ENCODE measurements at places on chromosomes 6 and 20. TPM values are rescaled to one million over a fixed set of nuclear protein-coding genes. Genes with fewer than 3 reads are reported as not detected.

The ADGB gene
- not detected for total RNA-seq

The BTBD9 gene
- total RNA-seq: 59.3 TPM

The IL22RA2 gene
- total RNA-seq: not detected

DNA sequence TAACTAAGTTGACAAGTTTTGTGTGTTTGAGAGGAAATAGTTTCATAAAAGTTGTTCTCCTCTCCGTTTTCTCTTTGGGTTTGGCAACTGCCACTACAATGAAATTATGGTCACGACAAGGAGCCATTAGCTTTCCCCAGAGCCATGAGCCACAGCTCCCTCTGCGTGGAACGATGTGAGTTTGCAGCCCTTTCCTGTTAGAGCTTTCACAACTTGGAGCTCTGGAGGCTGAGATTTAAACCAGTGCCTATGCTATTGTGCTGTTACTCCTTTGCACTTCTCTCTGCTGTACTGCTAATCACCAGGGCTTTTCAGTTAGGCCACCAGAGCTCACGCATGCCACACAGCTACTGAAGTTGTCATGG, 29.3 kb upstream of the TXNDC5 start:
- no peak for DNase-seq

- no peak for DNase-seq
Observed at GRCh38 chr6:139927236-139927635, 552.8 kb upstream of the CITED2 start.

DNA sequence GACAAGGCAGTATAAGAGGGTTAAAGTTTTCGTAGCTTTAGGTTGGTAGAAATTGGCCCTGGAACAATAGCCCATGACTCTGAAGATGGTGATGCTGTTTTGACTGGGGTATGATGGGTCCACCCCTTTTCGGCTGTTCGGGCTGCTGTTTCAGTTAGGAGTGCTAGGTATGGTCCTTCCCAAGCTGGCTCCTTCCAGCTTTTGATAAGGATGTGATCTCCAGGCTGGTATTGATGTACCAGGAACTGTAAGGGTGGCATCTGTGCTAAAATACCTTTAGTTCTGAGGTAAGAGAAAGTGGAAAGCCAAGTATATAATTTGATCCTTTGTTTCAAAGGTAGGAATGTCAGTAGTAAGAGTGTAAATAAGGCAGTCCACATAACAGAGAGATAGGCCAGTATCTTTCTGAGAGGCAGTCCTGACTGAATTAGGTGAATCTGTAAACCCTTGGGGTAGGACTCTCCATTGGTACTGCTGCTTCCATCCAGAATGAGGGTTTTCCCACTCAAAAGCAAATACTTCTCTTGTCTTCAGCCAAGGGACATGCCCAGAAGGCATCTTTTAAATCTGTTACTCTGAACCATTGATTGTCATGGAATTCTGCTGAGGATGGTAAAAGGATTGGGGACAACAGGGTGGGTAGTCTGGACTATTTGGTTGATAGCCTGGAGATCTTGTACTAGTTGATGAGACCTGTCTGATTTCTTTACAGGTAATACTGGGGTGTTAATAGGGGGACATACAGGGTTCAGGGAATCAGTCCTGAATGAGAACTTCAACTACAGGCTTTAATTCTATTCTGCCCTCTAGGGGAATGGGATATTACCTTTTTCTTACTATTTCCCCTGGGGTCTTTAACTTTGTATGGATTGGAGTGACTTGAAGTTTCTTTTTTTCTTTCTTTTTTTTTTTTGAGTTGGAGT, 6.1 kb upstream of the ZNFX1 start:
- DNase-seq: no peak

All from CD4-positive, alpha-beta T cell (primary cell).